NCI-H1436 (cell line): ENCODE measurements at places on chromosomes 12 and 14.

DNA sequence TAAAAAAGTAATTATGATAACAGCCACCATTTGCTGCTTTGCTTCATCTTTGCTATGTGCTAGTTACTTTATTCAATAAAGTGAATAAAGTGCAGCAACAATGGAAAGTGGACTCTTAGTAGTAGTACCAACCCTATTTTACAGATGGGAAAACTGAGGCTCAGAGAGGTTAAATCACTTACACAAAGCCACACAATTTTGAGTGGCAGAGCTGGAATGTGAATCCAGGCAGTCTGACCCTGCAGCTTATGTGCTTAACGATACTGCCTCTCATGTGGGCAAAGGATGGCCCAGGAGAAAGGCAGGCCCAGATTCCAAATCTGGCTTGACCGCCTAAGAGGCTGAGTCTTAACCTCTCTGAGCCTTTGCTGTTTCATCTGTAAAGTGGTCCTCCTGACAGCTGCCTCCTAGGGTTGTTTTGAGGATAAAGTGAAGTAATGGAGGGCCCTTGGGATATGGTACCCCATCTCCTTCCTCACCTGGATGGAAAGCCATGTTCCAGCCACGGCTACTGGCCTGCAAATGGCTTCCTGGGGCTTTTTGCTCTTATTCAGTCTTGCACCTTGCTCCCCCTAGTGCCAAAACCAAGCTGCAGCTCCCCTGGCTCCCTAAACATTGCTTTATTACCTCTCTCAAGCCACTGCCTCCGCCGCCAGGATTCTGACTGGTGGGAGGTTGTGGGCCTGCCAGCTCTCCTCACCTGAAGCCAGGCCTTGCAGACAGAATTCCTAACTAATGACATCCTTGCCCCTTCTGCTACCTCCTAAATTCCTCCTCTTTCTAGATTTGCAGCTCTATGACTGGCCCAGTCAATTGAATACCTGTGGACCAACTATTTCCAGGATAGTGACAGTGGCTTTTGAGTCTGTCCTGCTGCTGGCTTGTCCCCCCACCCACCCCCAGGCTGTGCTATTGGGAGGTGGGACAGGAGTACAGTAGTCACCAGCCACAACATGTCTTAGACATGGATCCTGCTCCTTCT is 283.3 kb upstream of the PWP1 start:
- DNase-seq, result peak; percentile 74

DNA sequence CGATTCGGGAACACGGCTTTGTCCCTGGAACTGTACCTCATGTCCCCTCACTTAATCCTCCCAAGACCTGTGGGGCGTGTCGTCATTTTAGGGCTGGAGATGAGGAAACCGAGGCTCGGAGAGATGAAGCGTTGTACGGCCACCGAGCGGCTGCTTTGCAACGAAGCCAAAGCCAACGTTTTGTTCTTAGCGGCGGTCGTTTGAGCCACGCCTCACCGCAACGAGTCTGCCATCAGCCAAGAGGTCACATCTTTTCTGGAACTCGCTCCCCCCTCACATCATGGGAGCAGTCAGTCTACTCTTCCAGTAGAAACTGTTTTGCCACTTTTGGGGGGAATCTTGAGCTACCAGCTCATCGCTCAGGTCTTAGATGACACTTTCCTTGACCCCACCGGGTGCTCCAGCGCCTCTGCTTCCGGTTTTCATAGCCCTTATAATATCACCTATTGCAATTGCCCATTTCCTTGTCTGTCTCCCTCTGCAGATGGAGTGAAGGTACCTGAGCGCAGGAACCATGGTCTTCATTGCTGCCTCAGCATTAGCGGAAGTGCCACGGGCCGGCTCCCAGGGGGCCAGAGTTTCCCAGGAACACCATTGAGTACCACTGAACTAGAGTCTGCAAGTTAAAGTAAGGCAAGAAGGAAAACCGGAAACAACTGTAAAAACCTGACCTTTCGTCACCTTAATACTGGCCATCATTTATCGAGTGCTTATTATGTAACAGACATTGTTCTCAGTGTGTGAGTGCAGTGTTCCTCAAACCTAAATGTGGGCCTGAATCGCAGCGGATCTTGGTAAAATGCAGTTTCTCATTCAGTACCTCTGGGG is 19.6 kb downstream of the NINJ2 start:
- no peak for DNase-seq

DNA sequence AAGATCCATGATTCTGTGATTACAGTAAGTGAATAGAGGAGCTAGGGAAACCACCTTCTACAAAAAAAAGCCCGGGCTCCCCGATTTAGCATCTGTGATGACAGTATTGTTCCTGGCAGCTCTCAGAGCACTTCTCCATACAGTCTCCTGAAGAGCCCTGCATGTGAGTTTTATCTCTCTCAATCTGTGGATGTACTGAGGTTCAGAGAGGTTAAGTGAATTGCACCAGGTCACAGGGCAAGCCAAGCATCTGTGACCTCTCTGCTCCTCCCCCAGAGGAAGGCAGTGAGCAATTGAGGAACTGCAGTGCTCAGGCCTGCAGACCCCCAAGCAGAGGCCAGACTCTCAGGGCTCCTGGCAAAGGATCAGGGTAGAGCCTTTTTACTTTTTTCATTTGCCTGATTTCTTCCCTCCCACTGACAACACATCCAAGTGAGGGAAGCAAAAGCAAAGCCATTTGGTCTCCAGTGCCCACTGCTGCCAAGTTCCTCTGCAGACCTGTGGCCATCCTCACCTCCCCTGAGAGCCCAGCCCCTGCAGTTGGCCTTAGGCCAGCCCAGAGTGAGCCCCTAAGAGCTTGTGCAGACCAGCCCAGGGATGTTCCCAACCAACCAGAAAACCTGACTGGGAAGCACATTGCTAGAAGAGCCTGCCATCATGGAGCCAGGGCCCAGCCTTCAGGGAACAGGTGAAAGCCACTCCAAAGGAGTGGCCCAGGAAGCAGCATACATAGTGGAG is 47.6 kb upstream of the PNMA1 start:
- no peak for DNase-seq

DNA sequence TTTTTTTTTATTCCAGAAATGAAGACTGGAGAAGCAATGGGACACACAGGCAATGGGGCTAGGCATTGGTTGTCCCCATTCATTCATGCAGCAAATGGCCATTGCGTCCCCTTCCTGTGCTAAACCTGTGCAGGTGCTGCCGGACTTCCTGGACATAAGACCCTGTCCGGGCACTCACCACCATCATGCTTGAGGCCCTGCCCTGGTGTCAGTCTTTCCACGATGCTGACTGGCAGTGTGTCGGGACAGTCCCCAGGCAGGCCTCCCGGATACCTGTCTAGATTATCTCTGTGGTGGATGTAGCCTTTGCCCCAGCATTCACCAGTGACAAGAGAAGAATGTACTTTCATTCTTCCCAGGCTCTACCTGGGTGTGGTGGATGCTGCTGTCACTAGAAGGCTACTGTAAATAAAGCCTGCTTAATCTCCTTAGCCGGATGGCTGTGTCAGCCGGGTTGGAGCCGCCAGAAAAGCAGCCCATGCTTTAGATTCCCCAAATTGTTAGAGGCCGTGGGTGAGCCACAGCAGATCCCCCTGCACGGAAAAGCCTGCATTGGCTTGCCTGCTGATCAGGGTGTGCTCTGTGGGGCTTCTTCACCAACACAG is 94.5 kb upstream of the PARP11 start:
- no peak for DNase-seq

- no peak for DNase-seq
Measured at GRCh38 chr14:51006324-51006723, 62.0 kb upstream of the PYGL start.
